ENCODE measurements at places on chromosomes 5 and 9. TPM values are rescaled to one million over a fixed set of nuclear protein-coding genes. Genes with fewer than 3 reads are reported as not detected.

The PCDHGA2 gene
- total RNA-seq, result not detected

The SLC36A2 gene
- not detected for total RNA-seq

The CARD9 gene
- total RNA-seq, result 0.28 TPM

The SLC46A2 gene
- total RNA-seq, result not detected

The ADGRD2 gene
- total RNA-seq, result not detected

The PCDHAC1 gene
- 17.3 TPM for total RNA-seq

The UBE2QL1 gene
- total RNA-seq, result 0.52 TPM

The WHRN gene
- total RNA-seq, result 10.6 TPM

The BBLN gene
- total RNA-seq, result 130 TPM

The IL4 gene
- not detected for total RNA-seq

The NEUROG1 gene
- not detected for total RNA-seq

The C8G gene
- total RNA-seq, result not detected

The ARL14EPL gene
- total RNA-seq, result not detected

The GRK6 gene
- 66.8 TPM for total RNA-seq

The SLC45A2 gene
- total RNA-seq, result not detected

The BNC2 gene
- total RNA-seq, result 7.9 TPM

The PCDHA12 gene
- total RNA-seq, result 2.3 TPM

The ENHO gene
- 33.3 TPM for total RNA-seq
